ENCODE measurements at places on chromosomes 4 and X.

GRCh38 chrX:123849096-123849495 is 10.8 kb upstream of the XIAP start:
- DNase-seq = no peak

DNA sequence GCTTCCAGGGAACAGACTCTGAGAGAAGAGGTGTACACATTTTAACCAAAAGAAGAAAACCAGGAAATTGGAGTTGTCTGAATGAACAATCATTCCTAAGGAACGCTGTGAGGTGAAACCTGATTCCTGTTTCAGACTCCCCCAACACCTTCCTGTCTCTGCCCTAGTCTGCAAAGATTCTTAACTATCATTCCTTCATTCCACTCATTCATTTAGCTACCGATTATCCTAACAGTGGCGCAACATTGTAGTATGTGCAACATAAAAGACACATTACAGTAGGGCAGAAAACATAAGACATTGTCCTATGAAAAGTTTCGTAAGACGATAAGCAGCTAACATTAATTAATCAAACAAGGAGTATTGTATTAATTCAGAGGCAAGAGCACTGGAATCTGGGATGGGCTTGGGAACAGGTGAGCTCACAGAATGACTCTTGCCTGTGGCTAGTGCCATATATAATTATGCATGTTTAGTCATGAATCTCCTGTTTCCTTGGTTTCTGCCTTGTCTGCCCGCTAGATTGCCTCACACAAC is 23.8 kb upstream of the ADH7 start:
- no peak for DNase-seq

GRCh38 chr4:173169428-173170181 is 994 bp downstream of the GALNT7 start:
- peak; percentile 90 for DNase-seq

DNA sequence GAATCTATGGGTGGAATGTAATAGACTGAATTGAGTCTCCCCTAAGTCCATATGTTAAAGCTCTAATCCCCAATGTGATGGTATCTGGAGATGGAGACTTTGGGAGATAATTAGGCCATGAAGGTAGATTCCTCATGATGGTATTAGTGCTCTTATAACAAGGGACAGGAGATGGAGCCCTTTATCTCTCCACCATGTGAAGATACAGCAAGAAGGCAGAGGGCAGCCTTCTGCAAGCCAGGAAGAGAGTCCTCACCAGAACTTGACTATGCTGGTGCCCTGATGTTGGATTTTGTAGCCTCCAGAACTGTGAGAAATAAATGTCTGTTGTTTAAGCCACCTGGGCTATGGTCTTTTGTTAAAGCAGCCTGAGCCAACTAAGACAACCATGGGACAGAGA is 76.4 kb upstream of the F8A3 start:
- no peak for DNase-seq

- no peak for DNase-seq
These were observed 595.1 kb downstream of the STPG2 start for GRCh38 chr4:97548186-97548585.

DNA sequence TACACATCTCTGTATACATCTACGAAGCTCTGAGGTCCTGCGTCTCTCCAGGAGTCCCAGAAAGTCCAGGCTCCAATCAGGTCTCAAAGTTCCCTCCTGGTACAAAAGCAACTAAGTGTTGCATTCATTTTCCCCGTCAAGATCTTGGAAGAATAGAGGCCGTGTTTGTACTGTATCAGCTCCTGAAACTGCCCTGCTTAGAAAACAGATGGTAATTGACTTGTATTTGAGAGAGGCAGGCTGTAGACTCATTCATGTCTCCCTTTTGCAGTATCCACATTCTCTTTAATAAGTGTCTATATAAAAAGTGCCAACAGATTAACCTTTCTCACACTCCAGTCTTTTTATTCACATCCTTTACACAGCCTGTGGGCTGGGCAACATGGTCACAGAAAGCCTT is 91.7 kb downstream of the HPGD start:
- DNase-seq = no peak

DNA sequence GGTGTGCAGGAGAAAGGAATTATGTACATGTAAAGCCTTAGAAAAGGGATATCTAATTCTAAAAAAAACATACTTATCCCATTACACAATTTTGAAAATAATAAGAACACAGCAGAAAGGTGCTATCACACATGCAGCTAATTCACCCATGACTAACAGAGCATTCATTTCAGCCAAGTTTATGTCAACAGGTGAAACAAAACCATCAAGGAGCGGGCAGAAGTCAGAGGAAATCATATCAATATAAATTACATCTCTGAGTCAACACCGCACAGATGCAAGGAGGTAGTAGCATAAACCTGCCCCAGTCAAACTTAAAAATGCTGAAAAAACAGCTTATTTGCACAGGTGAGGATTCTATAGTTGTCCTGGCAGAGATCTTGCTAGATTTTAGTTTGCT is 197.9 kb downstream of the PRDM5 start:
- DNase-seq = no peak

- no peak for DNase-seq
These were observed 20.9 kb downstream of the CLRN2 start for GRCh38 chr4:17535906-17536305.

DNA sequence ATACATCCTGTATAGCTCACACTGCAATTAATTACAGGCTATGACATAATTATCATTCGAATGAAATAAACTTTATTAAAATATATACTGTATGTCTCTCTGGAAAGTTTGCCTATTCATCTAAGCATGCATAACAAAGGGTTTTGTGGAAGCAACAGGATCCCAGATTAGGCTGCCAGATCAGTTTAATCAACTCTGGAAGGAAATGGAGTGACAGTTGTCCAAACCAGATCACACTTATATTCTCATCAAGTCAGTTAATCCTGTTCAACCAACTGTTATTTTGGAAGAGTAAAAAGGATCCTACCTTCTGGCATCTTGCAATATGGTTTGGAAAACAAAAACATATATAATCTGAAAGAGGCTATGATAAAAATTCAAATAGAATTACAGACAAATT is 312.2 kb downstream of the FAT4 start:
- DNase-seq = no peak

DNA sequence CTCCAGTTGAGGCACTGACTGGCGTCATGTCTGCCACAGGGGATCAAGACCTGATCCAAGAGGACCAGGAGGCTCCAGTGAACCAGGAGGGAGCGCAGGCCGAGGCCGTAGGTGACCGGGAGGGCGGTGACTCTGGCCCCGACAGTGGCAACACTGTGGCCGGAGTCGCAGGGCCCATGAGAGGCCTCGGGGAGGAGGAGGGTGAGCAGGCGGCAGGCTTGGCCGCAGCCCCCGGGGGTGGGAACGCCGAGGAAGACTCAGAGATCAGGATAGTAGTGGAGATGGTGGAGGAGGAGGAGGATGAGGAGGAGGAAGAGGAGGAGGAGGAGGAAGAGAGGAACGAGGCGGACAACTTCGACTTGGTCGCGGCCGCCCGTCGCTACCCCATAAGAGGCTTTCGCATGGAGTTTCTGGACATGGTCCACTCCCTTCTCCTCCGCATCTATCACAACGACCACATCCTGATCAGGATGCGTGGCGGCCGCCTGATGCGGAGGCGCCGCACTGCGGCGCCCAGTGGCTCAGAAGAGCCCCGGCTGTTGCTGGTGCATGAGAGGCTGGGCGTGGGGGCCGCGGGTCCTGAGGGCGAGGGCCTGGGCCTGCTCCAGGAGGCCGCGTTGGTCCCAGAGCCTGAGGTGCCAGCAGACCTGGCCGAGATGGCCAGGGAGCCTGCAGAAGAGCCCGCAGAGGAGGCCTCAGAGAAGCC is 560 bp downstream of the CT47C1 start:
- DNase-seq = no peak

- DNase-seq = no peak
These were observed 68.8 kb downstream of the TECRL start for GRCh38 chr4:64340218-64341110.

- no peak for DNase-seq
These were observed 27.1 kb downstream of the PDLIM3 start for GRCh38 chr4:185508181-185508580.

- DNase-seq = no peak
These were observed 518.6 kb downstream of the RPA4 start for GRCh38 chrX:97402333-97402732.

GRCh38 chr4:184313058-184313581 is 95.4 kb upstream of the ENPP6 start:
- DNase-seq = peak; percentile 48

DNA sequence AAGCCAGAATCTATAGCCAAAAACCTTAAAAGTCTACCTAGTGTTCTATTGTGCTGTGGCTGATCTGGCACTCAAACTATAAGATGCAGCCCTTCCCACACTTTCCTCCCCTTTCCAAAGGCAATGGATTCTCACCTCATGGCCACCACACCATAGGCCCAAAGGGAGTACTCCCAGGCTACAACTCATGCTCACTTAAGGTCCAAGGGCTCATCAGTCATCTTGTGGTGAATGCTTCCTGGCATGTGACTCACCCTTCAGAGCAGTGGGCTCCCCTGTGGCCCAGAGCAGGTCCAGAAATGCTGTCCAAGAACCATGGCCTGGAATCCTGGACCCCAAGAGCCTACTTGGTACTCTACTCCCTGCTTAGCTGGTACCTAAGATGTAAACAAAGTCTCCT is 181.0 kb downstream of the CHRDL1 start:
- DNase-seq = no peak

- no peak for DNase-seq
These were observed 7.6 kb upstream of the SYTL5 start for GRCh38 chrX:37998586-37999262.

GRCh38 chrX:134622813-134623185 is 35.5 kb downstream of the PLAC1 start:
- DNase-seq = no peak

DNA sequence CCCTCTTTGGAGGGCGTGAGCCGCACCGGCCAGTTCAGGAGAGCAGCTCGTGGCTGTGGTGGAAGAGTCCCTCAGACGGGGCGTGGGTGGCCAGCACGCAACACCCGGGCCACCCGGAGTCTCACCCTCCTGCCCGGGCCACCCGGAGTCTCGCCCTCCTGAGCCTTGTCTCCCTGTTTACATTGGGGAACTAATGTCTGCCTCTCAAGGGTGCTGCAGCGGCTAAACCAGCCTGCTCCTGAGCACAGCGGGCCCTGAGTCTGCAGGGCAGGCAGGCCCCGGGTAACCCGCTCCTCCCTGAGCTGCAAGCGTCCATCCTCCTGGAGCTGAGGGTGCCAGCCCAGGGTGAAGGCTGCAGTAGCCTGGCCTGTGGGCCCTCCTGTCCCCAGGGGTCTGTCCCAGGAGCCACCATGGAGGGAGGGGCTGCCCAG is 3.0 kb downstream of the PDE6B start:
- DNase-seq = no peak

GRCh38 chr4:112732142-112732541 is 95.2 kb downstream of the LARP7 start:
- DNase-seq = no peak

DNA sequence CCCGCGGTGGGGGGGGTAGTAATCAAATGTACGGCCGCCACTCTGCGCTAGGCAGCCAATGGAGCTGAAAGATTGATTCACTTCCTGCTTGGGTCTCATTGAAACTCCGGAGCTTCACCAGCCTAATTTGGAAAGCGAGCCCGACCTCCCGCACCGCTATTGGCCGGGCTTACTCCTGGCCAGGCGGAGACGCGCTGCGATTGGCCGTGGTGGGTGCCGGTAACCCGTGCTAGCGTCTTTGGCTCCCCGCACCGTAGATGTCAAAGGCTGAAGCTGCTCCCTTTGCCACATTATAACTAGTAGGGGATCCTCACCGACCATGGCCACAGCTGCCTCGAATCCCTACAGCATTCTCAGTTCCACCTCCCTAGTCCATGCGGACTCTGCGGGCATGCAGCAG is at the start of gene POU3F4:
POU3F4 (plus strand) TSS at position 285 of the 400 bp plus-strand sequence; CDS start at position 320, 35 bp downstream.
- DNase-seq = no peak

DNA sequence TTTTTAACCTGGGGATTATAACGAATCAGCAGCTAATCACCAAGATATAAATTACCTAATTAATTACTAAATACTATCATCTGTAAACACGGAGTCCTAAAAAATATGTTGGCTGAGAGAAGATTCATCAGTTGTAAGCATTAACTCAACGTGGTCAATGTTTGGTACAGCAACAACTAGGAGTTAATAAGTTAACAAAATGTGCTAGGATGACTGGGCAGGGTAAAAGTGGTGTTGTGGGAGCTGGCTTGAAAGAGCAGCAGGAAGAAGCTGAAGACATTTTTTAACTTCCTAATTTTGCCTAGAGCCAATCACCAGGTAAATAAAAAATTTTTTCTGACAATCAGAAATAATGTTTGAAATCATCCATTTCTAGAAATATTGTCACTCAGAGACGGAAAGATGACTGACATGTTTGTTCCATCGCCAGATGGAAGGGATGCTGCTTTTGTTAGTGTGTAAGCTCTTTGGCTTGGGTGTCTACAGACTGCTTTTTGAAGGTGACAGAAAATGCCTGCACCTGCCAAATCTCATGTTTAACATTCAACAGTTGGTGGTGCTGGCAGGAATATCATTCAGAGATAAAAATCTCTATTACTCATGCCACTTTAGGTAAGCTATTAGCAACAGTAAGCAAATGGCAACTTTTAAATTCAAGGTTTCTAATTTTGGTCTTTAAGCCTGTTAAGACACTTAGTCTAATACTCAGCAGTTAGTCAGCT is 1126.9 kb downstream of the STPG2 start:
- DNase-seq = no peak

GRCh38 chrX:924017-924416 is 288.4 kb downstream of the CRLF2 start:
- DNase-seq = no peak

DNA sequence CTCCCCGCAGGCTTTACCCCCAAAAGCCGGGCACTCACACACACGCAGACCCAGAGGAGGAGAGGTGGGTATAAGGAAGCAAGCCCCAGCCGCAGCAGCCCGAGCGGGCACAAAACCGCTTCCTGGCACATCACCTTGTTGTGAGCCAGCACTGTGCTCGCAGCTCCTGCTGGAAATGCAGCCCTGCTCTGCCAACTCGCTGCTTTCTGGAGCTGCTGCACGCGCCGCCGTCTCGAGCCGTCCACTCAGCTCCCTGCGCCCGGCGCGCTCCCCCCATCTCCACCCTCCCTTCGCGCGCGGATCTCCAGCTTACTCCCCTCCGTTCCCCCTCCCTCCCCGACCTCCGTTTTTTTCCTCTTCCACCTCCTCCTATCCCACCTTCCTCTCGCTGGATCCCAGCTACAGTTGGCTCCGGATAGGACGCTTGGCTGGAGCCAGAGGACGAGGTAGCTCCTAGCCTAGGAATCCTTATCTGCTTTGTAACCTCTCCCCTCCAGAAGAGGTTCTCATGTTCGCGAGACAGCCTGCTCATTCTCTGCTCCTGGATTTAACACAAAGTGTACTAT is at the start of gene SPOCK3:
SPOCK3 (minus strand) TSS at position 179 of the 566 bp plus-strand sequence.
- DNase-seq = peak; percentile 16

GRCh38 chrX:18210470-18210869 is 10.2 kb downstream of the BEND2 start:
- no peak for DNase-seq

DNA sequence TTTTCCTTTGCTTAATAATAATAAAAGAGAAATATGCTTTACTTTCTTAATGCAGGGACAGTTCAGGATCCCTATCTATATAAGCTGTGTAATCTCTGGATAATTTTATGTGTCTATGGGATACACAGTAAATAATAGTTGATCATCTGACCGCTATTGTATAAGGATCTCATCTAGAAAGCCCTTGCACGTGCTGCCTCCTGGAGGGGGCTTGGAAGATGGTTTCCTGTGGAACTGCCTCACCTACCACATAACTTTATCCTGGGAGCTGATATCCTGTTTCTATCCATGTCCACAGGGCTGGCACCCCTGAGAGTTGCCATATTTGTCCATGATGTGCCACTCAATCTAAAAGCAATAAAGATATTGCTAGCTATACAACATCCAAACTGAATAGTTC is 139.3 kb upstream of the FRMPD4 start:
- no peak for DNase-seq

- no peak for DNase-seq
These were observed 72.9 kb downstream of the LRP2BP start for GRCh38 chr4:185322803-185323202.

All from inflammatory macrophage (primary cell).